H9 (cell line): ENCODE measurements at places on chromosomes 4 and X.

DNA sequence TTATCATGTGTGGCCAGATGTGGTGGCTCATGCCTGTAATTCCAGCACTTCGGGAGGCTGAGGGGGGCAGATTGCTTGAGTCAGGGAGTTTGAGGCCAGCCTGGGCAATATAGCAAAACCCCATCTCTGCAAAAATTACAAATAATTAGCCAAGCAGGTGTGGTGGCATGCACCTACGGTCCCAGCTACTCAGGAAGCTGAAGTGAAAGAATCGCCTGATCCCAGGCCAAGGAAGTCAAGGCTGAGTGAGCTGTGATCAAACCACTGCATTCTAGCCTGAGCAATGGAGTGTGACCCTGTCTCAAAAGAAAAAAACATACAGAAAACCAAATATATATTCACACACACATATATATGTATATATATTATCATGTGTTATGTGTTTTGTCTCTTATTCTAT lies 15.0 kb downstream of the APELA start:
- no peak for DNase-seq

DNA sequence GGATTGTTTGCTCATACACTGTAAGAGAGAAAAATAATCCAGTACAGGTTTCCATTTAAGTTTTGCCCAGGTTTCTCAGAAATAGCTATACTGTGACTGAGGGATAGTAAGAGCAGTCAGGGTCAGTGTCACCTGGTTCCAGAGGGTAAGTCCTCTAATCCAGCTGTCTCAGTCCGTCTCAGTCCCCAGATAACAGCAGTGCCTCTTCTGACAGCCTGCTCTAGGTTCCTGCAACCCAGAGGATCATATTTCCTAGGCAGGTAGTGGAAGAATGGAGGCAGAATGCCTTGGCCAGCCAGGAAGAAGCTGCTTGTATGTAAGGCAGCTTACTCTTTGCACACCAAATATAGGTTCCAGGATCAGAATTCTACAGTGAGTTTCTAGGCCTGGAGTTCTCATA lies 22.6 kb upstream of the GNRHR start:
- peak; percentile 31 for DNase-seq

- DNase-seq, result no peak
Measured at GRCh38 chrX:155211208-155211607, 5.1 kb upstream of the VBP1 start.

DNA sequence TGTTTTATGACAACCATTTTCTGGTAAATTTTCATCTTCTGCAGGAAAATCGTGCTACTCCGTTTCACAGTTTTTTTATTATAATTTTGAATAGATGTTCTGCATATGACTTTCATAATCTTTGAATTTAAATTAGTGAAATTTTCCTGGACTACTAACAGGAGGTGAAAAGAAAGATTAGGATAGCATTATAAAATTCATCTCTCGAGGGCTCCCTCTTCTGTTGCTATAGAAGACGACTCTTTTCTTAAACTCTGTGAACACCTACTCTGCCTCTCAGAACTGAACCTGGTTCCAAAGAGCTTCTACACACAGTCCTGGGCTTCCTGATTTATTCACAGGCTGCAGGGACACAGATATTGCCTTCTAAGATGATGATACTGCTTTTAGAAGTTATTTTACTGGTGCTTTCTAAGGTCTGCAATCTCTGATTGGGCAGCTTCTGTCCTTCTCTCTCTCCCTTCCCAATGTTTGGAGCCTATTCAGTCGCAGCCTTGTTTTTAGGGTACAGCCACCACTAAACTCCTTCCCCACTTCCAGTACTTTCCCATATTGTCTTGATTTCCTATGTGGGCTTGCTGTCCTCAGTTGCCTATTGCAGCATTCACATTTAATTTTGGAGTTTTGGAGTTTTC lies 10.1 kb upstream of the SAP30 start:
- no peak for DNase-seq

DNA sequence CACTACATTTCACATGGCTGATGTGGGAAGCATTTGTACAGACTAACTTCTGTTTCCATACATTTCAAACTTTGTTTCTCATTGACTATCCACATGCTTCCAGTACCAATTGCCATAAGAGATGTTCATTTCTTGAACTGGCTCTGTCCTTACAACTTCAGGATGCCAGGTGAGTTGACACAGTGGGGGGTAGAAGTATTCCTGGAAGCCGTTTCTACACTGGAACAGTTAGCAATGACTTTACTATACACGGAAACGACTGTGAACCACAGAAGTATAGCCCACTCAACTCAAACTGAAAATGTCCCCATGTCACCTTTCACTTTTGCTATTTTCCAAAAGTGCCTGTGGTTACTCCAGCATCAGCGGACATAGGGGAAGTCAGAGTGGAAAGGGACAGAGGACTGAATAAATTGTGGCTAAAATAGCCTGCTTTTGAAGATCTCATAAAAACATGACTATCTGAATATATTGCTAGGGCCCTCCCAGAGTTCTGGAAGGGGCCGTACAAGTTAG lies 38.0 kb upstream of the DSPP start:
- no peak for DNase-seq

- no peak for DNase-seq
Measured at GRCh38 chrX:109672239-109672638, 47.3 kb upstream of the KCNE5 start.

DNA sequence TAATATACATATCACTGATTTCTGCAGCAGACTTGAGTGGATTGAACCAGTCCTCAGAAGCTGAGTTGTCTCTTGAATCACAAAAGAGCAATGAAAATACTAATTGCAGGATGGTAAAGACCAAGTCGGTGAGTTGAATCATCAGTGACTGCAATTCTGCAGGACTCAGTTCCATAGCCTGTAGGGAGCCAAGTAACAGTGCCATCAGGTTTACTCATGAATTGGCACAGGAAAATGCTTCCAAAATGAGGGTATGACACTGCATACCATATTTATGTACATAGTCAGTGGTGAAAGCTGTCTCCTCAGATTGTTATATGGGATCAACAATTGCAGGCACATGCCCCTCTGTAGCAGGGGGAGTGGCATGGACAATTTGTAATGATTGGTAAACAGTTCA lies 192.8 kb downstream of the CCNG2 start:
- DNase-seq, result no peak
